AG20443 (cell line): ENCODE measurements at places on chromosomes 7 and 10.

DNA sequence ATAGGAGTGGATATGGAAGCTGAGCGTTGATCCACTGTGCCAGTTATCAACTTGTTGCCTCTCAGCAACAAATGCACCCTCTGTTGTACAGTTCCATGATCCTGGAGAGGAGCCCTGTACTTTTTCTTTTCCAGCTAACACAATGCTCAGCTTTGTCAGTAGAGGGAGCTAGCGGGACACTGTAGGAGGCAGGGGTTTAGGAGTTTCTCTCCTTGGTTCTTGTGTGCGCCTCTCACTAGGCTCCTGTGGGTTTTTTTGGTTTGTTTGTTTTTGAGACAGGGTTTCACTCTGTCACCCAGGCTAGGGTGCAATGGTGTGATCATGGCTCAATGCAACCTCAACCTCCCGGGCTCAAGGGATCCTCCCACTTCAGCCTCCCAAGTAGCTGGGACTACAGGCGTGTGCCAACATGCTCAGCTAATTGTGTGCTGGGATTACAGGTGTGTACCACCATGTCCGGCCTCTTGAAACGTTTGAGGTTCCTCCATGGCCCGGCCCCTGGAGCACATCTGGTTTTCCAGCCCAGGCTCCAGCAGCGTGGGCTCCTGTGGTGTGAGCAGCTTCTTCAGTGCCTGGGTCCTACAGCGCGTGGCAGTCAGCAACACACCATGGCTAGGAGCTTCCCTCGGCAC, 12.0 kb upstream of the MARVELD1 start:
- DNase-seq = peak; percentile 88

DNA sequence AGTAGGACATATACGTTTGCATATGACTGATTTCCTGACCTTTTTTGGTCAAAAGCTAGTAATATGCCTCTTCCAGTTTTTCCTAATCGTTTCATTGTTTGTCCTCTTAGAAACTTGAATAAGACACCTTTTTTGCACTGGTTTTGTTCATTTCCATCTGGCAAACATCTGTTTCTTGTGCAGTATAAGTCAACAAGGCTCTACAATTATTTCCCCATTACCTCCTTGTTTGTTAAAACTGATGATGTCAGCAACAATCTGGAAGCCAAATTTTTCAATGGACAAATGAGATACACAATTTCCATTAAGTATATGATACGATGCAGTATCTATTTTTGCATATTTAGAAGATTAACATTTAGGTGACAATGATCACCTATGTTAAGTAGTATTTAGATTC, 148.8 kb downstream of the NRBF2 start:
- DNase-seq = peak; percentile 8

DNA sequence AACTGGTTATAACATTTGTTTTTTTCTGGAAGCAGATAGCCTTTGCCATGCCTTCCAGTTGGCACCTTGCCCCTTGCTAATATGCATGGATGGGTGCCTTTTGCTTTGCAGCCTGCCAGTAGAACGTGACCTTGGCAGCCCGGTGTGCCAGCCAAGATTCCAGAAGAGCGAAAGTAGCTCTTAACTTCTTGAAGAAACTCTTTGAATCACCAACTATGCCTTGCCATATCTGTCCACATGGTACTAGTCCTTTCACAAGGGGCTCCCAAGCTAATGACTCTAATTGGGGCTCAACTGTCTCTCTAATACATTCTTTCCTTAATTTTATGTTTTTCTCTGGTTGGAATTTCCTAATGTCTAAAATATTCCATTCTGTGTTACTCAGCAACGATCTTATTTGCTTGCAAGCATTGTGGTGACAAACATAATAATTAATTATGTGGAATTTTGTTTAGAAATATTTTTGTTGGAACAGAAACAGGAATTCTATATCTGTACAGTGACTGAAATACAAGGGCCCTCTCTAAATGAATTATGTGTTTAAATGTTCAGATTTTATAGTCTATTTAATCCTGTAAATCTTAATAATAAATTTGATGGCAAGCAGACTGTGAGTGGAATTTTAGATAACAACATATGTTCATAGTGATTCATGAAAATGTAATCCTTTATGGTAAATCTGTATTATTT, 45.8 kb downstream of the HDAC9 start:
- peak; percentile 65 for DNase-seq

DNA sequence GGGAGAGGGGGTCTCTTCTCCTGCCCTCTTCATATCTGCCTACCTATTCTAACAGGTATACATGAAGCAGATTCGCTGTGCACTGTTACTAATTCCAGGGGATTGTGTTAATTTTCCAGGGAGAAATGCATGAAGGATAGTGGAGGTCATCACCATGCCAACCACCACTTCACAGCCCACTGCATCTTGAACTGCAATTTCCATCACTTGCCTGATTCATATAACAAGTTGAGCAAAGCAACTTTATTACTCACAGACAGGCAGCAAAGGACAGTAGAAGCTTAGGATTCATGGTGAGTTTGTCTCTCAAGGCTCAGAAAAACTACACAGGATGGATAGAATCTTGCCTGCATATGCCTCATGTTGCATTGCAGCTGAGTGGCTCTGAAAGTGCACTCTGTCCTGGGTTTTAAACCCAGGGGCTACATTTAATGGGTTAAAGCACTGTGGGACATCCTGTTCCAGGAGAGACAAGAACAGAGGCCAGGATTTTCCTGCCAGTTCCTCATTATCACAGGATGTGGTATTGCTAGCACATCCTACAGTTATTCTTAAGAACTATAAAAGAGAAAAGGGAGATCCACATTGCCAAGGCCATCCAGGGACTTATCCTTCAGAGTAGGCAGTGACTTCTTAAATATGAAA, 136.9 kb upstream of the PRSS1 start:
- no peak for DNase-seq

GRCh38 chr7:31077484-31078362, 25.6 kb downstream of the ADCYAP1R1 start:
- DNase-seq = no peak

GRCh38 chr10:18144928-18145327, 4.7 kb downstream of the CACNB2 start:
- peak; percentile 24 for DNase-seq

- DNase-seq = no peak
These were observed 147.5 kb downstream of the RAB11FIP2 start for GRCh38 chr10:117899181-117899683.

DNA sequence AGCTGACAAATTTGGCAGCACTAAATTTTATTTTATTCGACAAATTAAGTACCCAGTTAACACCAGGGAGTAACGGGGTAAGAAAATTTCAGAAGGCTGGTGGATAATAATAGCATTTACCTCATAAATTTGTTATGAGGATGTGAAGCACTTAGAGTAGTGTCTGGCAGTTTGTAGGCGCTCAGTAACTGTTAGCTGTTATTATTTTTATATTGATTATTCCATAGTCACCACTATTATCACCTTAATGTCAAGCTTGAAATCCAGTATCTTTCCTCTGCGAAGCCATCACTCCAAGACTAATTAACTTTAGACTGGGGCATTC, 563 bp upstream of the COA1 start:
- DNase-seq = no peak

DNA sequence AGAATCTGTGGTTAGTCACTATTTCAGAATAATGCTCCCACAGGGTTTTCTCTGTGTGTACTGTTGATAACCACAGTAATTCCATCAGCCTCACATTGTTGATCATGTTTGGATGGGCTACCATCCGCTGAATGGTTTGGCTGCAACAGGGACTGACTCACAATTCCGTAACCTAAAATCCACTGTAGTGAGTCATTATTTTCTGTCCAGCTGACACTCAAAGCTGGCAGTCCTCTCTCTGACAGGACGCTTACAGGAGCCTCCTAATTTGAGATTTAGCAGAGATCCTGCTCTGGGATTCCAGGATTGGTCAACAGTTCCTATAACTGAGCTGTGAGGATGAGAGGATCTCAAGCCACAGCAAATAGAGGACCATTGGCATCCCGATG, 32.7 kb downstream of the VWA2 start:
- peak; percentile 91 for DNase-seq

- peak; percentile 83 for DNase-seq
These were observed at the start of gene BEND7 for GRCh38 chr10:13528875-13529713. Gene BEND7, minus strand, starts transcription at chr10:13529014. Its CDS starts 481 bp downstream, at chr10:13528533.

- DNase-seq = no peak
These were observed 255.8 kb upstream of the PHYHIPL start for GRCh38 chr10:58920655-58921003.

GRCh38 chr7:84149573-84149972, 45.0 kb downstream of the SEMA3A start:
- no peak for DNase-seq

DNA sequence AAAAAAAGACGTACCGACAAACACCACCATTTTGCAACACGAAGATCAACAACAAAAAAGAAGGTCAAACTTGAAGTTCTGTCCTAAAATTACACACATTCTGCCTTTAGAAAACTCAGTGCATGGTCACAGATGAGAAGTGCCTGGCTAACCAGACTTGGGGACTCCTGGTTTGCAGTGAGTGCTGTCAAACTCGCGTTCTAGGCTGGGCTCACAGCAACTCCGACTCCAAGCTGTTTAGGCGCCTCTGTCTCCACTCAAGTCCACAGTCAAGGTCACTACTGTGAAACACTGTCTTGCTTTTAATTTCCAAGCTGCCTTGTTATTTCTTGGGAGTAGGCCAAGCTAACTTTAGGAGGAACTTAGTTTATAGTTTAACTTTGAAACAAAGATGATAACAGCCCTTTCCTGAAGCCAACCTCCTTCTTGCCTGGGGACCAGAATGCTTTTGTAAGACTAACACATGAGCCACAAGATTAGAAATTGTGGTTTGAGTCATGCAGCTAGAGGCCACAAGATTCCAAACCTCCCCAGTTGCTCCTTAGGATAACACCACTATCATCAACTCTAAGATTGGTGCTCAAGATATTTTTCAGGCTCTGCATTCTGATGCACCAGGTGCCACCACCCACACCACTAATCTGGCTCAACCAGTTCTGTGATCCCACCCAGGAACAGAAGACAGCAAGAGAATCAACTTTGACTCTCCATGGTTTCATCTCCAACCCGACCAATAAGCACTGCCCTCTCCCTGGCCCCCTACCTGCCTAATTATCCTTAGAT, 1.1 kb upstream of the DNAAF5 start:
- DNase-seq = no peak

DNA sequence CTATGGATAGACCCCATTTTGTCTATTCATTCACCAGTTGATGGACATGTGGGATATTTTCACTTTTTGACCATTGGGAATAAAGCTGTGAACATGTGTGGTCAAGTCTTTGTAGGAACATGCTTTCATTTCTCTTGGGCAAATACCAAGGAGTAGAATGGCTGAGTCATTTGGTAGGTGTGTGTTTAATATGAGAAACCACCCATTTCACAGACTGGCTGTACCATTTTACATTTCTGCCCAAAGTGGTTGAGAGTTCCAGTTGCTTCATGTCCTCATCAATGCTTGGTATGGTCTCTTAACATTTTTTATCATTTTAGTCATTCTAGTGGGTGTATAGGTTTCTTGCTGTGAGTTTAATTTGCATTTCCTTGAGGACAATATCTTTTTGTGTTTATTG, 124.9 kb upstream of the RHEB start:
- no peak for DNase-seq

GRCh38 chr10:126734015-126734414, 63.5 kb upstream of the C10orf90 start:
- peak; percentile 25 for DNase-seq

- DNase-seq = no peak
These were observed 128.6 kb upstream of the MDFIC start for GRCh38 chr7:114793155-114793845.

GRCh38 chr7:131927770-131928423, 371.5 kb upstream of the PODXL start:
- no peak for DNase-seq

DNA sequence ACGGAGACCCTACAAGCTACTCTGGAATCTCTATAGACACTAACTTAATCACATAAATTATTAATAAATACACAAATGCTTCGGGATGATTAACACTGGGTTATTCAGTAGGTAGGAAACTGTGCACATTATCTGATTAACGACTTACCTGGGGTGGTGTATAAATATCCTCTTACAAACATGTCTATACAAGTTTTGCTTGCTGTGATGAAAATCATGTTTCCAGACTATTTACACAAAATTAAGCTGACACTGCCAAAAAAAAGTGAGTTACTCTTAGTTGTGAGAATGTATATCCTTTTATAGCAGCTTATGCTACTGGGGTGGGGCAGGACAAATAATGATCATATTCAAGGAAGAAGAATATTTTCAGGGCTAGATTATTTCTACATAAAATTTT, 314.6 kb downstream of the C7orf25 start:
- no peak for DNase-seq

DNA sequence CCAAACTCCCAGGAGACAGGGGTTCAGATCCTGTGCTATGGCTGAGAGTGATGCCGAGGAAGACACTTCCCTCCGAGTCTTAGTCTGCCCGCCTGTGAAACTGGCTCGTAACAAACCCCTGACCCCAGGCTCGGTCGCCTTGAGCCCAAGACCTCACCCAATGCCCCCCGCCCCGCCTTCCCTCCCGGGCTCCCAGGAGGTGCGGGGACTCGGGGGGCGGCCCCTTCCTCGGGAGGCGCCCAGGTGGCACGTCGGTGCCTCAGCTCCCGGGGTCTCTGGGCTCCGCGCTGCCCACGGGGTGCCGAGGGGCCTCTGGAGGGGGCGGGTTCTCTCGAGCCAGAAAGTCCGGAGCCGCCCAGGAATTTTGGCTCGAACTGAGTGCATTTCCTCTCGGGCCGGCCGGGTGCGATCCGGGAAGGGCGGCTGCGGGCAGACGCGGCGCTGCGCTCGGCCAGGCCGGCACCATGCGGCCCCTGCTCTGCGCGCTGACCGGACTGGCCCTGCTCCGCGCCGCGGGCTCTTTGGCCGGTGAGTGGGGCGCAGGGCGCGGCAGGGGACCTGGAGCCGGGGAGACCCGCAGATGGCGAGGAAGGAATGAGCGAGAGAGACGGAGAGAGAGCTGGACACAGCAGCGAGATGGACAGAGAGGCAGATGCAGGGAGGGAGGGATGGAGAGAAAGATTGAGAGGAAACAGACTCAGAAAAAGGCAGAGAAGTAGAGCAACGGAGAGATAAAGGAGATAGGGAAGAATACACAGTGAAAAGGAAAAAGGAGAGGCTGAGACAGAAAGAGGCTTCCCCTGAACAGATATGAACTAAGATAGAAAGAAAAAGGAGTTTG, at the start of gene PLAC9:
TSS of gene PLAC9 (plus strand) at position 432 of the 841 bp plus-strand sequence. CDS start at position 465, 33 bp downstream.
- DNase-seq = peak; percentile 85

DNA sequence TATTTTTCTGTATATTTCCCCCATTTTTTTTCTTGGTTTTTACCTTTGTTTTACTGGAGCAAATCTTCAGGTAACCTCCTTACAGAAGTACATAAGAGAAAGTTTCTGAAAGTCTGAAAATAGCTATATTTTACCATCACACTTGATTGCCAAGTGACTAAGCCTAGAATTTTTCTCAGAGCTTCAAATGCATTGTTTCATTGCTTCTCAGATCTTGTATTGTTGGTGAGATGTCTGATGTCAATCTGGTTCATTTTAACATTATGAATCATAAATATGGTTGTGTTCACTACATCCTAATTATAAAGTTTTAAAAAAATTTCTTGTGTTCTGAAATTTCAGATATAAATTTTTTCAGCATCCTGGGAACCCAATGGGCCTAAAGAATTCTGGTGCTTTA, 228.2 kb downstream of the AHR start:
- no peak for DNase-seq
